ENCODE measurements at places on chromosomes 1 and 21. TPM values are rescaled to one million over a fixed set of nuclear protein-coding genes. Genes with fewer than 3 reads are reported as not detected.
A peak's percentile ranks its signal among the peaks of the same experiment; 100 is the strongest.

GRCh38 chr1:168421399-168422004, 122.3 kb downstream of the XCL2 start:
- DNase-seq, result no peak

- no peak for DNase-seq
These were observed 54.7 kb downstream of the ROR1 start for GRCh38 chr1:63828322-63829044.

GRCh38 chr1:6897138-6897537, 111.9 kb downstream of the CAMTA1 start:
- no peak for DNase-seq

GRCh38 chr1:59553371-59553770, 256.5 kb downstream of the FGGY start:
- DNase-seq, result no peak

DNA sequence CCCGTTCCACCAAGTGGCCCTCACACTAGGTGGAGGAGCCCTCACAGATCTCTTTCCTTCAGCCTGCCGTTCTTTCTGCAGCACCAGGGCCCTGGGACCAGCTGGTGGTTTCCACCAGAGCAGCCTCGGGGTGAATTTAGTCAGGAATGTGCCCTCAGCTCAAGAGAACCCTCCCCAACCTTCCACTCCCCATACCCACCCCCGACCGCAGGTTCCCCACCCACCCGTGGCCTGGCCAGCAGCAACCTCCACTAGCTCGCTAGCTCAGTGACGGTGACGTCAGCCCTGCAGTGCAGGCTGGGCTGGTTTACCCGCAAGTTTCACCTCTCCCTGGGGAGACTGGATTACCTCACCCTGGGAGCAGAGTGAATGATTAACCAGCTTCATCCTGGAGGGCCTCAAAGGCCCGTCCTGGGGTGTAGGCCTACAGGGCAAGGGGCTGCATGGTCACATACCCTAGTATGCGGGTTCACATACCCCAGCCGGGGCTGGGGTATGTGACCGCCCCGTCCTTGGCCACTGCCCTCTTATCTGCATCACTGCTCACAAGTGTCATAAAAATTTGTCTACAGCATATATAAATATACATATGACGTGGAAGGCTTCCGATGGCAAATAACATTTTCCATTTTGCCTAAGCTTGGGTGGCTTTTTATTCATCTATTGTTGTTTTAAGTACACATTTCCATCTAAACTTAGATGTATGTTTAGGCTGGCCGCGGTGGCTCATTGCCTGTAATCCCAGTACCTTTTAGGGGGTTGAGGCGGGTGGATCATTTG, 24.5 kb downstream of the ELF3 start:
- DNase-seq, result peak; percentile 86

- DNase-seq, result no peak
These were observed 348.2 kb downstream of the RWDD3 start for GRCh38 chr1:95582191-95582590.

GRCh38 chr21:42855937-42856335, 23.4 kb downstream of the WDR4 start:
- DNase-seq, result no peak

GRCh38 chr1:241131636-241132194, 225.3 kb downstream of the RGS7 start:
- no peak for DNase-seq

GRCh38 chr1:217272385-217272784, 358.5 kb downstream of the GPATCH2 start:
- DNase-seq, result no peak

DNA sequence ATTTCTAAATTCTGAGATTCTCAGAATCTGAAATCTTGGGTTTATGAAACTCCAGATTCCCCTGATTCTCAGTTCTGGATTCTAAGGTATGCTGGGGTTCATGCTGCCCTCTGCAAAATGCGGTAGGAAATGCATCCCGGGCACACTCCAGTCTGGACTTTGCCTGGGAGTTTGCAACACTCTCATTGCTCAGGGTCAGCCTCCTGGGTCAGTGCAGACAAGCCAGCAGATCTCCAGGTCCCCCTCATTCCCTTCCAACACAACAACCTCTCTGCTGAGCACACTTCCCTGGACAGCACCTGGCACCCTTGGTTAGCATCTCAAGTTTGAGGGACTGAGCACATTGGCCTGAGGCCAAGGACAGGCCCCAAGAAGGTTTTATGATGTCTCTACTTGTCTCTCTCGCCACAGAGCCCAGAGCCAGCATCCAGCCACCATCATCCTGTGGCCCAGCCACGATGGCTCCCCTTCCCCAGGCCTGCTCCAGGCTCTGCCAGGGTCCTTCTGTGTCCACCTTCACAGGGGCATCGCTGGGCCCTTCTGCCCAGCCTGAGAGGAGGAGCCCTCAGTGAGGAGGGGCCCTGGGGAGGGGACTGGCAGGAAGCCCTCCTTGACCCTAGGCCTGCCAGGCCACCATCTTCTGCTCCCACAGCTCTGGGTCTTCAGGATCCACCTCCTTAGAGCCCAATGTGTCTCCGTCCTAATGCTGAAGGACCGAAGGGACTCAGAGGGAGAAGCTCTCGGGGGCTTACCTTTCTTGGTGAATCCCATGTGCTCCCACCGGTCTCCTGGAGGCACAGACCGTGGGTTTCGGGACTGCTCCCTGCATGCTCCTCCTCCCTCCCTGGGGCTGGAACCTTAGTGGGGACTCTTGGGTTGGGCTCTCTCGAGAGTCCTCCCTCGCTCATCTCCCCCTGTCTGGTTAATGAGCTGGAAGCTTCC, 550.7 kb downstream of the PTPRU start:
- no peak for DNase-seq

DNA sequence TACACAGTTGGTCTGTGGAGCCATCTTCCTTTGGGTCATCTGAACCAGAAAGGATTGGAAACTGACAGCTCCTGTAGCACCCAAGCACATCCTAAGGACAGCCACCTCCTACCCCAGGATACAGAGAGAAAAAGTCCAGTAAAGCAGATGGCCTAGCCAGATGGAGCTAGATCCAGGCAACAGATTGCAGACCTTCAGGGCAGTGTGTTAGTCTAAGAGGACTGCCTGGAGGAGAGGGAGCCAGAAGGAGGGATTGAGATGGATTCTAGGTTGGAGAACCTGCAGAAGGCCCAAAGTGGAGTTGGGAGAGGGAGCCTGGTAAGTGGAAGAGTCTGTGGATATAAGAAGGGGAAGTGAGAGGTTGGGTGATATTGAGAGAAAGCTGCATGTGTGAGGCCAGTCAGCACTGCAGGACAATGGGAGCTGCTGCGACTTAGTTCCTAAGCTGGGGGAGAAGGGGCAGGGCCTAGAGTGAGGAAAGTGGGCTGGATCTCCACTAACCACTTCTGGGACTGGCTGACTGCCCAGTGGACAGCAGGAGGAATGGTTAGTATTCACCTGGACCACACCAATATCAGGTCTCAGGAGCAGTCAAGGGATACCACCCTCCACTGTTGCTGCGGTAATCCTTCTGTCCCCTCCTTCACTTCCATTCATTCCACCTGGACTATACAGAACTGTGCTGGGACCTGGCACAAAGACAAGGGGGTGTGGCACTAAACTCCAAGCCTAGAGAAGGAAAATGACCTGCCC, 13.4 kb downstream of the BCAN start:
- DNase-seq, result no peak

The TRPM2 gene
- 1.2 TPM for polyA plus RNA-seq

The LIN28A gene
- polyA plus RNA-seq, result 0.06 TPM

The VHLL gene
- polyA plus RNA-seq, result not detected

The MINDY1 gene
- polyA plus RNA-seq, result 38.9 TPM

The SYNC gene
- polyA plus RNA-seq, result 1.3 TPM

The FAM72D gene
- polyA plus RNA-seq, result 1.6 TPM

Measured in renal cortex interstitium (tissue), 15 donors.